ENCODE measurements at places on chromosomes 4 and X.

- no peak for DNase-seq
Measured at GRCh38 chr4:184596617-184597185, 52.5 kb downstream of the CASP3 start.

GRCh38 chrX:7946960-7947359 lies 19.7 kb upstream of the PNPLA4 start:
- DNase-seq: no peak

GRCh38 chr4:128155231-128155855 lies 94.2 kb downstream of the LARP1B start:
- no peak for DNase-seq

- DNase-seq: peak; percentile 40
Measured at GRCh38 chr4:26235500-26235899, 85.3 kb upstream of the RBPJ start.

DNA sequence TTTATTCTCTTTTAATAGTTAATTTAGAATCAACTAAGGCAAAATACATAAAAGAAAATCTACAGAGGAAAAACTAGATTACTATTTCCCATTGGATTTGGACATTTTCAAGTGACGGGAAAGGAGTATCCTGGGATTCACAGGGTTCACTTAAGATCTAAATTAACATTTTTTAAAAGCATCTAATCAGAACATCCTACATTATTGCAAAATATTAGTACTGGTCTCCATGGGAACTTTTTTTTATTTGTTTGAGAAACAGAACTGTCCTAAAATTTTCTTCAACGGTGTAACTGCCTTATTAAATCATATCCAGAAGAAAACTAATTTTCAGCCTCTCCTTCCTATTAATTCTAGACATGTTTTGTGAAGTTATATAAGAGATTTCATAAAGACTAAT lies 69.7 kb downstream of the METTL14 start:
- DNase-seq: no peak

GRCh38 chr4:27484216-27484615 lies 623.6 kb downstream of the STIM2 start:
- DNase-seq: no peak

DNA sequence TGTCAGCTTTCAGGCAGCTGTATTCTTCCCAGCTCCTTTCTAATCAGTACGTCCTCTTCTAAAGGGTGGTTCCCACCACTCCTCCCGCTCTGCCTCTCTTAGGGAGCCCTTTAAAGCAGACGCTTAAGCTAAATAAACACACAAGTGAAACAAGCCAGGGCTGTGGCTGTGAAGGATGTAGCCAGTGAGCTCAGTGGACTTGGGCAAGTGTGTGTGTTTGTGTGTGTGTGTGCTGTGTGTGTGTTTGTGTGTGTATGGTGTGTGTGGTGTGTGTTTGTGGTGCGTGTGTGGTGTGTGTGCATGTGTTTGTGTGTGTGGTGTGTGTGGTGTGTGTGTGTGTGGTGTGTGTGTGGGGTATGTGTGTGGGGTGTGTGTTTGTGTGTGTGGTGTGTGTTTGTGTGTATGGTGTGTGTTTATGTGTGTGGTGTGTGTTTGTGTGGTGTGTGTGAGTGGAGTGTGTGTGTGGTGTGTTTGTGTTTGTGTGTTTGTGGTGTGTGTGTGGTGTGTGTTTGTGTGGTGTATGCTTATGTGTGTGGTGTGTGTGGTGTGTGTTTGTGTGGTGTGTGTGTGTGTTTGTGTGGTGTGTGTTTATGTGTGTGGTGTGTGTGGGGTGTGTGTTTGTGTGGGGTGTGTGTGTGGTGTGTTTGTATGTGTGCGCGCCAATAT lies 283.3 kb downstream of the PTTG2 start:
- DNase-seq: no peak

DNA sequence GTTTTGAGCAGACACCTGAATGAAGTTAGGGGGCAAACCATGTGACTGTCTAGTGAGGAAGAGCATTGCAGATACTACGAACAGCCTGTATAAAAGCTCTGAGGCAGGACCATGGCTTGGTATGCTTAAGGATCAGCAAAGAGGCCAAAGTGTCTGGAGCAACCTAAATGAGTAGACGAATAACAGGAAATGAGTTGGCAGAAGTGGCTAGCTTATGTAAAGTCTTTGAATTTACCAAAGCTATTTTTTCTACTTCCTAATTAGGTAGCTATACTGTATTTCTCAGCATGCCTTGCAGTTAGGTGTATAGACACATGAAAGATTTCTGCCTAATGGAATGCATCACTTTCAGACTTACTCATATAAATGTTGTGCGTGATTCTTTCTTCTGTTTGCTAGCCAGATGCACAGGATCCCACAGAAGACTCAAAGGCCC lies 9.3 kb upstream of the GPRIN3 start:
- DNase-seq: peak; percentile 64

DNA sequence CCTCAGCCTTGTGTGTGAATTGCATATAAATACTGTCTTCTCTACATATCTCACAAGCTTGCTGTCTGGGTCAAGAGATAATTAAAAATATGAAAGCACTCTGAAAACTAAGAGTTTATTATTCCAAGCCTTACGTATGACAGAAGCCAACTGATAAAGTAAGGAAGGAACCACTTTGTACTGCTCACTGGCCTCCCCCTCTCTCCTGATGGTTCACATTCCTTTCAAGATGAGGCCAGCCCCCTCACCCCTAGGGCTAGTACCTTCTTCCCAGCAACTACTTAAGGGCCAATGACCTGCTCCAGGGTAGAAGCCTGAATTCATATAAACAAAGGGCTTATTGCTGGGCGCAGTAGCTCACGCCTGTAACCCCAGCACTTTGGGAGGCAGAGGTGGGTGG lies 5.4 kb upstream of the SOWAHD start:
- DNase-seq: no peak

GRCh38 chrX:35090801-35091200 lies 148.2 kb downstream of the FAM47B start:
- no peak for DNase-seq

- DNase-seq: no peak
Measured at GRCh38 chr4:175054980-175055379, 136.8 kb downstream of the ADAM29 start.

DNA sequence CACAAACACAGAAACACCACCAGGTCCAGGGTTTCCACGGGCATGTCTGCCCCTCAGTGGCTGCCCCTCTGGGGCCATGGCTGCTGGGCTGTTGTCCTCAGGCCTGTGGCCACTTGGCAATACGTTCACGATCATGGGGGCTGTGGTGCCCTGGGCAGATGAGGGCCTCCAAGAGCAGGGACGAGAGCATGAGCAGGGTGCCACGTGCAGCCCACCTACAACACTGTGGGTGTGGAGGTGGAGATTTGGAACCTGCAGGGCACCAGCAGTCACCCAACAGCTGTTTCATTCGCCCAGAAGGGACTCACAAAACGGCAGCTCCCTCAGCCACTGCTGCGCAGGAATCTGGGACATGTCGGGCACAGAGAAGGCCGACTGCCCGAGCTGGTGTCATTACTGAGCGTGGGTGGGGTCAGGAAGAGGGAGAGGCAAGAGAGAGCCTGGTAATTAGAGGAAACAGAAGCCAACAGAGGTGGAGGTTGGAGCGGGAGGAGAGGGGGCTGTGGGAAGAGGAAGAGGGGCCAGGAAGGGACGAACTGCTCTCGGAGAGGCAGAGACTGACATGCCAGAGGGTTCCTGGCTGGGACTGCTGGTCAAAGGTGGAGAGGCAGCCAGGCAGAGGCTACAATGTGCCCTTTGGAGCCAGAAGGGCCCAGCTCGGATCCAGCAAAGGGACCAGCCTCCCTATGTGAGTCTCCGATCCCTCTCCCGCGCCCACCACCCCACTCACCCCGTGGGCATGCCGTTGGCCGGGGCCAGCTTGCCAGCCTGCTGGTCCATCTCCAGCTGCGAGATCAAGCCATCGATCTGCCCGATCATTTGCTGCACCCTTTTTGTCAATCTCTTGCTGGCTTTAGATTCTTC lies 23.1 kb downstream of the FGFR3 start:
- no peak for DNase-seq

DNA sequence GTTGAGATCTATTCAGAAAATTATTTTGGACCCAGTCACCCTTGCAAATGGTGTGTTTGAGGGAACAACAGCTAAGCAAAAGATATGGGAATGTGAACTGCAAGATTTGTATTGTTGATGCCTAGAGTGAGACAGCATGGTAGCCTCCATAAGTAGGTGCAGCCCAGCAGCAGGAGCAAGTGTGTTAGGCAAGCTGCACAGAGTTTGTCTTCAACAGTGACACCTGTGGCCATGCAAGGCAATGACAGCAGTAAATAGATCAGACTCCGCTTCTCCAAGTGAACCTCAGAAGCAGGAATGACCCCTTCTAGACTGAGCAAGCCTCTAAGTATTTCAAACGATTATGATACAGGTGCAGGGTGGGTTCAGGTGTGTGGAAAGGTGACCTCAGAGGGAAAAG lies 133.4 kb upstream of the MSX1 start:
- no peak for DNase-seq

DNA sequence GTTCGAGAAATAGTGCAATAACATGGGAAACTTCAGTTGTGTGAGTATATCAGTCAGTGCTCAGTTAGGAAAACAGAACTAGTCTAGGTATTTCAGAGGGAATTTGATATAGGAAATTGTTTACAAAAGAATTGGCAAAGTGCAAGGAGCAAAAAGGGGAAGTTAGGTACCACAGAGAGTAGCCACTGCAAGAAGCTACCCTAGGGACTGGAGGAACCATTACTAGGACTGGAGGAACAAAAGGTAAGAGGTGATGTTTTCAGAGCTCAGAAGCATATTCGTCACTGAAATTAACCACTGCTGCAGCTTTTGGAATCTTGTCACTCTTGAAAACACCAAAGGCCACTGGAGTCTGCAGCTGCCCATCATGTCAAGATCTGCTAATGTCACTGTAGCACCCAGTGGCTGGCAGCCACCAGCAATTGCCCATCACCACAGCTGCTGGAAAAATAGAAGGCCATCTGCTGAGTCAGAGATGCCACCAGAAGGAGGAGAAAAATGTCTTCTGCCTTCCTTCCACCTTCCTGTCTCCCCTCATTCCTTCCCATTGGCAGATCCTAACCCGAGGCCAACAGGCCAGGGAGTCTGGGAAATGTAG lies 160.6 kb upstream of the RPS6KA3 start:
- peak; percentile 9 for DNase-seq

DNA sequence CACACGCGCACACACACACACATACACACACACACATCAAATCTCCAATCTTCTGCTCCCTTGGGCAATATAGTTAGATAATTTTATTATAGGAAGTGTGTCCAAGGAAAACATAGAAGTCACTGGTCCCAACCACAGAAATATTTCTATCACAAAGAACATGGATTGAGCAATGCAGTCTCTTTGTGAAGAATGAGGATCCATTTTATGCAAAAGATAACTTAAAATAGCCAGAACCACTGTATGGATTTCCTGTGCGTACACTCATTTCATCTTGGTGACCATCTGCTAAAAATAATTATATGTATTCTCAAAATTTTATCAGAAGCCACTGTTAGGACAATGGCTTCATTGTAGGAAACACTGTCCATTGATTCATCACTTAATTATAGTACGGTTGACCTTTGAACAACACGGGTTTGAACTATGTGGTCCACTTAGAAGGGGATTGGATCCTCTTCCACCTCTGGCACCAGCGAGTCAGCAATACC lies 169.6 kb upstream of the MXRA5 start:
- peak; percentile 89 for DNase-seq

DNA sequence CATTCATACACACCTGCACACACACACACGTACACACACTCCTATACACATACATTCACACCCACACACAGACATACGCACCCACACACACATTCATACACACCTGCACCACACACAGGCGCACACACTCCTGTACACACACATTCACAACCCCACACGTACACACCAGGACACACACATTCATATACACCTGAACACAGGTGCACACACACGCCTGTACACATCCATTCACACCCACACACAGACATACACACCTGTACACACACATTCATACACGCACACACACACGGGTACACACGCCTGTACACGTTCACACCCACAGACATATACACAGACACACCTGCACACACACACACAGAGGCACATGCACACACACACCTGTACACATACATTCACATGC lies 53.0 kb upstream of the PPP2R3B start:
- DNase-seq: no peak

GRCh38 chrX:110346681-110347080 lies 12.0 kb upstream of the RTL9 start:
- no peak for DNase-seq

- DNase-seq: no peak
Measured at GRCh38 chr4:67624939-67625338, 66.4 kb downstream of the STAP1 start.

DNA sequence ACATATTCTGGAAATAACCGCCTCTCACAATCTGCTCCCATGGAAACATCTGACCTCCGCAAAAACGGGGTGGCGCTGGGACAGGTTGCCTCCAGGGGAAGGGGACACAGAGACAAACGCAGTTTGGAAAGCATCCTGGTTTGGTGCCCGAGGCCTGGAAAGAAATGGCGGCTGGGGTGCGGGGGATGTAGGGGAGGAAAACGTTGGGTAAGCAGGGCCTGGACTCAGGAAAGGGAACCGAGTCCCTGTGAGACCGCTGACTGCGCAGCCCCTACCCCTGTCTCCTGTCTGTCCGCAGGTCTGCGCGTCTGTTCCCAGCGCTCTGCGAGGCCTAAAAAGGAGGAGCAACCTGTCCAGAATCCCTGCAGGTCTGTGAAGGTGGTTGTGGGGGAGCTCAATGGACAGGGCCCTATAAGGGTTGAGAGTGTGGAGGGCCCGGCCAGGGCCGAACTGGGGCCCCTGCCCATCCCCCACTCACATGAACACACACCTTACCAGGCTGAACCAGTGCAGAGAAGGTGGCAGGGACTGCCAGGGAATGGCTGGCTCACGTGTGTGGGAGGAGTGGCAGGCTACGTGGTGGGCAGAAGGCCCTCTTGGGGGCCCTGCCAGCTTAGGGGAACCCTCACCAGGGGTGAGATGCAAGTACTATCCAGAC lies 672 bp downstream of the TCEAL3 start:
- DNase-seq: no peak

GRCh38 chr4:72505314-72505744 lies 63.7 kb downstream of the ADAMTS3 start:
- DNase-seq: peak; percentile 40

- peak; percentile 70 for DNase-seq
Measured at GRCh38 chr4:146442801-146443200, 78.9 kb downstream of the SLC10A7 start.

- peak; percentile 19 for DNase-seq
Measured at GRCh38 chrX:47093248-47093647, 15.0 kb downstream of the RGN start.

DNA sequence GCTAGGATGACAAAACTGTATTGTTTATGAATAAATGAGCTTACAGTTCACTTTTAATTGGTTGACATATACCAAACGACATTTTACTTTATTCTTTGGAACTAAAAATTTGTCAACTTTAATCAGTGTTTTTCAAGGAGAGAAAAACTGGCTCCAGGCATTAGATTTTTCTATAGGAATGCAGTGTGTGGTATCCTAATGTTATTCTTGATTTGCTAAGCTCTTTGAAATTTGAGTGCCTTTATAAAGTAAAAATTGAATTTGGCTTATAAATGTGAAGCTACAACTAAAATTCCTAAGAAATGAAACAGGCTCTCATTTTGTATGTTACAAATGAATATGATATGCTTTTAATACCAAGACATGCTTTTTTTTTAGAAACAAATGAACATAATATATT lies 442.2 kb upstream of the TRAM1L1 start:
- DNase-seq: no peak

- DNase-seq: no peak
Measured at GRCh38 chr4:129326571-129327460, 230.9 kb downstream of the C4orf33 start.

- DNase-seq: peak; percentile 56
Measured at GRCh38 chrX:39427906-39428305, 626.6 kb downstream of the MID1IP1 start.
